ENCODE measurements at places on chromosomes 6 and 20.

DNA sequence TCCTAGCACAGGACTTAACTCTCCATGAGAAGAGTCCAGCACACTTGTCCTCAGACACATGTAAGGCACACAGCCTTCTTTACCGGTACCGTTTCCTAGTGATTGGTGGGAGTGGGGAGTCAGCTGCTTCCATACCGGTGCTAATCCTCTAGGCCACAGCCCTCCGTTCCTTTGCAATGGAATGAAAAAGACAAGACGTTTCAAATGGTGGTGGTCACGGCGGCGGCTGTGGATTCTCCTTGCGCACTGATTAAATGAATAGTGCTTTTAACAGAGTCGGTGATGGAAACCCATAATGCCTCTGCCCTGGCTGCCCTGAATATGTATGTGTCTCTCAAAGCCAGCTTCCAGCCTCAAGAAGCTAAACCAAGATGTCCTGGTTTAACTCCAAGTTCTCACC lies 34.8 kb upstream of the GABRR1 start:
- DNase-seq, result no peak

DNA sequence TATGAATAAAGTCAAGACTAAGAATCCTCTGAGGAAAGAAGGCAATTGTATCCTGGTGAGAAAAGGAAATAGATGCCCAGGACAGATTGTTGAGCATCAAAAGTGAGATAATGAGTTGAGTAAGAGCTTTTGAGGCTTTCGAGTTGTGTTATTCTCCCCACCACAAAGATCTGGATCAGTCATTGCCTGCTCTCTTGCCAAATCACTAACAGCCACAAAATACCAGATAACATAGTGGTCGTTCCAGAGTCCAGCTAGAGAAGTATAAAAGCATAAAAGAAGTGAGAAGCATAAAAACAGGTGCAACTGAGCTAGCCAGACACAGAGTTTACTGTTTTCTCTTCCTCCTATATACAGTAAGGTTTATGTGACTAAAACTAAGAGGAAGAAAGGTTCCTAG lies 4.9 kb downstream of the SPINT4 start:
- DNase-seq, result no peak

DNA sequence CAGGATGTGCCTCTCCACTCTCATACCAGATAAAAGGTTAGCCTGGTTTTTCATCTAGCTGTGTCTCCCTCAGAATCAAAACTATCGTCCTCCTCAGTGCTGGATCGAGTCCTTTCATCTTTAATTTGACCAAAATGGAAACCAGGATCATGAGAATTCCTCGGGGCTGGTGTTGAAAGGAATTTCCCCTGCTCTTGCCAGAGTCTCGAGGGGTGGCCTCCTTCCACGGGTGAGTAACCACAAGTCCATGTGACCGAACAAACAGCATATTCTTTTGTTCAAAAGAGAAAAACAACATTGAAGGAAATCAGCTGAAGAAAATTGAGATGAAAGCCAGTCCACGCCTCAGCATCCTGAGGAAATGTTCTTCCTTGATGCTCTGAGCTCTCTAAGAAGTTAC lies 165.9 kb upstream of the CDYL start:
- no peak for DNase-seq

DNA sequence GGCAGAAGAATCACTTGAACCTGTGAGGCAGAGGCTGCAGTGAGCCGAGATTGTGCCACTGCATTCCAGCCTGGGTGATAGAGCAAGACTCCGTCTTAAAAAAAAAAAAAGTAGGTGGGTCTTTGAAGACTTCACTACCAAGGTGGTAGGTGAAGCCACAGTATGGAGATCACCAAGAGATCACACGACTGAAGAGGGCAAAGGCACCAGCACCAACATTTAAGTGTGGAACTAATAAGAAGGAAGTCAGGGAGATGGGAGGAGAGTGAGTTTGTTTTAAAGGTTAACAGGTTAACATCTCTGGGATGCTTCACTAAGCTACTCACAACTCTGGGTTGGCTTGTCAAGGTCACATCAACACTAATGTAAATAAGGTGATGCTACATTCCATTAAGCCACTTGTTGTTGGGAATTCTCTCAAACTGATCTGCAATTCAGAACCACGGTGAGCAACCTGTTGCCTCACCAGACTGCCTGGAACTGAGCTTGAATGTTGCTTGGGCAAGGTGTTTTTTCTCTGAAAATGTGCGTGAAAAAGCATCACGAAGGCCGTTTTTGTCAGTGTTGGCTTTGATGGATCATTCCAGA lies 48.7 kb downstream of the KCTD20 start:
- DNase-seq, result no peak

DNA sequence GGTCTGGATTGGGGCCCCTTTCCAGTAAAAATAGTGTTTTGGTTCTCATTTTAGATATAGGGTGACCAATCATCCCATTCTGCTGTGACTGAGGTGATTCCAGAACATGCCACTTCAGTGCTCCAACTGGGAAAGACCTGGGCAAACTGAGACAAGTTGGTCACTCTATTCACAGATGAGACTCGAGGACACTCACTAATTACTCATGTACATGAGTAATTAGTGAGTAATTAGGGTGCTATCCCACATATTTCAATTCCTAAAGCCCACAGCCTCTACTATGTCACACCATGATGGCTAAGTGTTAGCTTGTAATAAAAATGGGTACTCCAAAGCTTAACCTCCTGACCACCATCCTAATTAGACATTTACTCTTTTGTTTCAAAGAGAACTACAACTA lies 86.0 kb downstream of the CBLN4 start:
- DNase-seq, result no peak

DNA sequence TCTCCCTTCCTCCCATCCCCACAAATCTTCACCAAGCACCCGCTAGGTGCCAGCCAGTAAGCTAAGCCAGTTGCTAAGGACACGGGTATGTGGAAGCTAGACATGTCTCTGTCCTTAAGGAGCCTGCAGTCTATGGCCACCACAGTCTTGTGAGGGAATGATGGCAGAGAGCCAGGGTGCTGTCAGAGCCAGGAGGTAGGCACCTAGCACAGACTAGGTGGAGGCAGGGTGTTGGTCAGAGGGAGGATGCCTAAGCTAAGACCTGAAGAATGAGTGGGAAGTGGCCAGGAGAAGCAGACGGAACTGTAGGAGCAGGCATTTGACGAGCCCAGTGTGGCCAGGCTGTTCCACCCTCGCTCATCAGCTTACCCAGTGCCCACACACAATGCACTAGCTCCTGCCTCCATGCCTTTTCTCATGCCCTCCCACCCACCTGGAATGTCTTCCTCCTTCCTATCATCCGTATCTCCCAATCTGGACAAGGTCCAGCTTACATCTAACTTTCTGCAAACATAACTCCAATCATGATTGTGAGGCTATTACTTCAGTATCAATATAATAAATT lies 125.6 kb downstream of the FOXC1 start:
- no peak for DNase-seq

- no peak for DNase-seq
These were observed 55.2 kb upstream of the ADGRF1 start for GRCh38 chr6:47097092-47097945.

GRCh38 chr6:142316791-142317368 lies 15.1 kb downstream of the ADGRG6 start:
- no peak for DNase-seq

- DNase-seq, result no peak
These were observed 19.2 kb downstream of the HMGN3 start for GRCh38 chr6:79215213-79215824.

DNA sequence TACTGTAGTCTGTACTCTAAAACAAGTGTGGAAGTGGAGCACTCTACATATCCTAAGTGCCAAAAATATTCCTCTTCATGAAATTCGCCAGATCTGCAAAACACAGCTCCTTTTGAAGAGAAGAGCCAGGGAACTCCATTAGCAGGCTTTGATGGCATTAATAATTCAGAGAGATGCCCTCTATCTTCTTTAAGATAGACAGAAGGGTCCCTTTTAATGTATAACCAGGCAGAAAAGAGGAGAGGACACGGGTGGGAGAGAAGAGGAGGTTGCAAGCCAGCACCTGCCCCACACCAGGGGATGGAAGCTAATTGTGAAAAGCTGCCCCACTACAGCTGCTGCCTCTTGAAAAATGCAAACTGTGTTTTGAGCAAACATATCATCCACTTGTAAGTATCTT lies 3.7 kb upstream of the RFPL4B start:
- DNase-seq, result no peak

DNA sequence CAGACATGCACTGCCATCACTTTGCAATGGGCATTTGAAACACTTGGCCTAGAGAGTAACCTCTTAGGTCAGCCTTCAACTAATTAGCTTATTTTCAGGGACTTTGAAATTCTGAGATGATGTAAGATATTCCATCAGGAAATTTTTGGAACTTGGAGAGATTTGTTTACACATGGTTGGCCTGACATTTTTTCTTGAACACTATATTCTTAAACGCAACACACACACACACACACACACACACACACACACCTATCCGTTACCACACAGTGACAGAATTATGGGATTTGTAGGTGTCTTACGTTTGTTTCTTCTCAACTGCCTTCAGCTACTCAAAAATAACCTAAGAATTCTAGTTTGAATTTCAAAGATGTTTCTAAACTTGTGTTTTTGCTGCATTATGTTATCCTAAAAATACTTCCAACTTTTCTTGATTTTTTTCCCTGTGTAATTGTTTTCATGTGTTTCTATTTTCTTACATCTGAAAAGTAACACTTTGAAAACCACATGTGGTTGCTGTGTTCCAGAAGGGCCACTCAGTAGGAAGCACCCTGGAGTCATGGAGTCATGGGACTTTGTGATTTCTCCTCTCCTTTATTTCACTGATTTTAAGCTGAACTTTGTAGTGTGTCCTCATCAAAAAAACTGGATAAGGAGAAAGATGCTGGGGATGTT lies 31.9 kb downstream of the MARCKS start:
- DNase-seq, result no peak

GRCh38 chr6:115514656-115515055 lies 546.0 kb downstream of the FRK start:
- DNase-seq, result no peak

GRCh38 chr20:19531446-19531845 lies 226.6 kb upstream of the RIN2 start:
- DNase-seq, result no peak

DNA sequence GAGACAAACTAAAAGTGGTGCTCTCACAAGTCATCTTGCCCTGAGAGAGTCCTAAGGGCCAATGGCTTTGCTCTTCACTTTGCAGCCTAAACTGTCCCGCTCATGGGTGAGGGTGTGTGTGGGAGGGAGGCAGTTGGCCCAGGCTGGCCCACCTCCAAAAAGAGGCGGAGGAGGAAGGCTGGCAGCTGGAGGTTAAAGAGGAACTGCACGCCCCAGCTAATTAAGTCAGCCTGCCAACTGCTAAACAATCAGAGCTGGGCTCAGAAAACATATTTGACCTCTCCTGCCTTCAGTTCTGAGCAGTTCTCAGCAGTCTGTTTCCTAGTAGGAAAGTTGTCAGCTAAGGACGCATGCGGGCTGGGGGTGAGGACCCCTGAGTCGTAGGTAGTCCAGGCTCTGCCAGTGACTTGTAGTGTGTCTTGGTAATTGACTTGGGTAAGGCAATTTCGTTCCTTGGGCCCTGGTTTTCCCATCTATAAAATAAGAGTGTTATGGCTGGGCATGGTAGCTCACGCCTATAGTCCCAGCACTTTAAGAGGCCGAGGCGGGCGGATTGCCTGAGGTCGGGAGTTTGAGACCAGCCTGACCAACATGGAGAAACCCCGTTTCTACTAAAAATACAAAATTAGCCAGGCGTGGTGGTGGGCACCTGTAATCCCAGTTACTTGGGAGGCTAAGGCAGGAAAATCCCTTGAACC lies 17.0 kb downstream of the GSS start:
- no peak for DNase-seq

DNA sequence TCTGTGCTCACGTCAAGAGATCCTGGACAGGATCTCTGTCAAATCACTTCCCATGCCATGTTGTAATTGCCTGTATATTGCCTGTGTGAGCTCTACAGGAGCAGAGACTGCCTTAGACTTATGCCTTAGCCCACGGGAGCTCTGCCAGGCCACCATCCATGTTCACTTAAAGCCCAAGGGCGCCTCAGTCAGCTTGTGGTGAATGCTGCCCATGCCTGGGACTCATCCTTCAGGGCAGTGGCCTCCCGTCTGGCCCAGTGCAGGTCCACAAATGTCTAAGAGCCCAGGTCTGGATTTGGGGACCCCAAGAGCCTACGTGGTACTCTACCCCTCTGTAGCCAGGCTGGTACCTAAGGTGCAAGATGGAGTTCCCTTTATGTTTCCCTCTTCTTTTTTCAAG lies 22.4 kb upstream of the BPIFA2 start:
- no peak for DNase-seq

GRCh38 chr20:32421290-32421689 lies 63.2 kb downstream of the ASXL1 start:
- DNase-seq, result no peak

GRCh38 chr6:35852994-35853393 lies 47.8 kb downstream of the LHFPL5 start:
- no peak for DNase-seq

- no peak for DNase-seq
These were observed 19.1 kb downstream of the BTN2A1 start for GRCh38 chr6:26476896-26477295.

DNA sequence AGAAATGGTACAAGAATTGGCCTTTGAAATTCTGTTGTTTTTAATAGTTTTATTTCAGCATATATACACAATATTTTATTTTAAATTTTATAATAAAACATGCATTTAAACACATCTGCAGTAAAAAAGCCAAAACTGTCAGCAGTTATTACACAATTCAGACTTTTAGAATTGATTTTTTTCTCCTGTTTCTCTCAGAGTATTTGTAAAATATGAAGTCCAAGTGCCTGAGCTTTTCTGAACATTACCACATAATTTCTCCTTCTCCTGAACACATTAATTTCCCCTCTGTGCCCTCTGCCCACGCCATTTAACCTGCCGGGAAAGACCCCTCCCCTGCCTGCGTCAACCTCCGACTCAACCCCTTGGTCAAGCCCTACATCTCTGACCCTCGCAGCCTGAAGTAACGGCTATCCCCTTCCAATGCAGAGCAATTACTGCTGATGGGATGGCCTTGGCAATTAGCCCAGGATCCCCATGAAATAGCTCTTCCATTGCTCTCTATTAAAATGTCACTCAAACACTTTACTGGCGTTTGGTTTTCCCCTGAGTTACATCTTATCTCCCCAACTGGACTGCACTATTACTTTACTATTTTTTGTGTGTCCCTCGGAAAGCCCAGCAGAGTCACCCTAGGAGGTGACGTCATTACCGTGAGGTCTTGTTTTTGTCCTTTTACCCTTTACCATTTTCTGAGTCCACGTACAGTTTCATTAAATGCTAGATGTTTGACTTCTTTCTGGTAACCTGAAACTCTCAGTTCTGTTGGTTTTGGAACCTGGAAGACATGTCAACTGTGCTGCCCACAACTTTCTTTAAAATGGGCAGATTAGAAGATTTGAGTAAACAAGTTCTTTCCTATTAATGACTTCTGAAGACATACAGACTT lies 146.7 kb upstream of the TAB2 start:
- DNase-seq, result no peak

GRCh38 chr20:57941604-57942381 lies 232.0 kb upstream of the PMEPA1 start:
- no peak for DNase-seq

DNA sequence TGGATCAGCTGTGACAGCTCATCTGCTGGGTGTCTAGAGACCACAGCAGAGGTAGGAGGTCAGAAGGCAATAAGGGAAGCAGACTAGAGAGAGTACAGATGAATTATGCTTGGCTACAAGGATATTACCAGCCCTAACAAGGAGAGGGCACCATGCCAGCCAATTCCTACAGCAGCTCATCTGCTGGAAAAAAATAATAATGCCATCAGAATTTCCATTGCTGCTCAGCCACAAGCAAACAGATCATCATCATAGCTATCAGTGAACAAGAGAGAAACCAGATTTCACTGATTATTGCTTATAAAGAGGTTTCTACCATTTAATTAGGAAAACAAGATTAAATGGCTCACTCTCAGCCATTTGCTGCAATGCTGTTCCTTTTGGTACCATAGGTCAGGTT lies 66.5 kb downstream of the PSMG4 start:
- no peak for DNase-seq

- DNase-seq, result no peak
These were observed 27.9 kb downstream of the AFG1L start for GRCh38 chr6:108322728-108323127.

All from caudate nucleus (tissue), 63 donors.